Stimulated activated naive CD8-positive, alpha-beta T cell treated with anti-CD3 and anti-CD28 coated beads, Interleukin-15, amount 100 ng/mL, for 72 hours (primary cell): ENCODE measurements at places on chromosomes 7 and 10.

GRCh38 chr10:110455446-110455845 lies 42.3 kb upstream of the DUSP5 start:
- no peak for DNase-seq

DNA sequence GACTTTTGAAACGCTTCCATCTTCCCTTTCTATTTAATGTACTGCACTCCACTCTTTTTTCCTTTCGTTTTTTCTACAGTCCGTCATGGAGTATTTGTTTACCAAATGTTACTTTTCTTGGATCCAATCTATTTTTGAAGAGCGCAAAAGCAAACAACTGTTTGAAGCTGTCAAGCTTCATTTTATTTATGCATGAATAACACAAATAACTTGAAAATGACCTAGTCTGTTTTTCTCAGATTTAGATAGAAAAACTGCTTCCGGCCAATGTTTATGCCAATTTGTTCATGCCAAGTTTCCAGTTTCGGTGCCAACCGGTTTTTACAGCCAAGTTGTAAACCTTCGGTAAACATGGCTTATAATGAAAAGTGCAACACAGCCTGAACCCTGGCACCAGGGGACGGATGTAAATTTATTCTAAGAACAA lies 150.9 kb upstream of the KLF6 start:
- no peak for DNase-seq

DNA sequence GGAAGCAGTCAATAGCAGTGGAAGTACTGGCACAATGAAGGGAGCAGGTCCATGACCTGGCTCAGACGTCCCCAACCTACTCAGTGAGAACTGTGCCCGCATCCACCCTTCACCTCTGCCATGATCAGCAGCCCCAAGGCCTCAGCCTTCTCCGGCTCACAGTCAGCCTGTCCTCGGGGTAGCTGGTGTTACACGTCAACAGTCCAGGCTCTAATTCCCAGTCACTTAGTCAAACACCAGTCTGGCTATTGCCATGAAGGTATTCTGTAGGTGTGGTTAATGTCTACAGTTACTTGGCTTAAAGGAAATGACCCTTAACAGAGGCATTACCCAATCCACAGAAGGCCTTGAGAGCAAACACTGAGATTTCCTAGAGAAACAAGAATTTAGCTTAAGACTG lies 49.1 kb downstream of the GRB10 start:
- no peak for DNase-seq

- no peak for DNase-seq
Observed at GRCh38 chr7:109967406-109967805, 1123.5 kb upstream of the LRRN3 start.

GRCh38 chr7:157462419-157462771 lies 125.6 kb downstream of the DNAJB6 start:
- no peak for DNase-seq

GRCh38 chr7:36266683-36267082 lies 113.6 kb downstream of the EEPD1 start:
- DNase-seq, result no peak

DNA sequence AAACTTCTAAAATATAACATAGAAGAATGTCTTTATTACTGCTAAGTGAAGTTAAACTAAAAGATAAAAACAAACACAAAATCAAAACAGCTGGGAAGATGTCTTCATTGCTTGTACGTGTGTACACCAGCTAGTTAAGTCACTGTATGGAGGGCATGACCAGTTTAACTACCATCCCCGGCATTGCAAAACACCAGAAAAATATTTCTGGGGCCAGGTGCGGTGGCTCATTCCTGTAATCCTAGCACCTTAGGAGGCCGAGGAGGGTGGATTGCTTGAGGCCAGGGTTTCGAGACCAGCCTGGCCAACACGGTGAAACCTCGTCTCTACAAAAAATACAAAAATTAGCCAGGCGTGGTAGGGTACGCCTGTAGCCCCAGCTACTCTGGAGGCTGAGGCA lies 19.2 kb upstream of the C7orf33 start:
- no peak for DNase-seq

GRCh38 chr10:132075909-132076577 lies 10.3 kb downstream of the JAKMIP3 start:
- DNase-seq, result no peak
